ENCODE measurements at places on chromosomes 5 and 9.

DNA sequence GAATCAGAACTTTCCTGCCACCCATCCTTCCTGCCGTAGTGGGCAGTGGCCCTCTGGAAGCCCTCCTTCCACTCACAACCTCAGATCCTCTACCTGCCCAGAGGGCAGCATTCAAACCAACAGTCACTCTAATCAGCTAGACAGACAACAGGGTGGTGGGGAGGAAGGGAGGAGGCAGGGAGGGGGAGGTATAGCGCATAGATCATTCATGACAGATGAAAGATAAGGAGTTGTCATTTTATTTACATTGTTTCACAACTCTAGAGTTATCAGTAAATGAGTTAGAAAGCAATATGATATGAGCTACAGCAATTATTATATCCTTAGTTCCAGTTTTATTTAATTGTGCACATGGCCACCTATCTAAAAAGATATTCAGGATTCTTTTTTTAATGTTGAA, 852 bp downstream of the IL9 start:
- DNase-seq = no peak

- DNase-seq = peak; percentile 62
Observed at GRCh38 chr9:33297432-33297831, 7.1 kb downstream of the NFX1 start.

DNA sequence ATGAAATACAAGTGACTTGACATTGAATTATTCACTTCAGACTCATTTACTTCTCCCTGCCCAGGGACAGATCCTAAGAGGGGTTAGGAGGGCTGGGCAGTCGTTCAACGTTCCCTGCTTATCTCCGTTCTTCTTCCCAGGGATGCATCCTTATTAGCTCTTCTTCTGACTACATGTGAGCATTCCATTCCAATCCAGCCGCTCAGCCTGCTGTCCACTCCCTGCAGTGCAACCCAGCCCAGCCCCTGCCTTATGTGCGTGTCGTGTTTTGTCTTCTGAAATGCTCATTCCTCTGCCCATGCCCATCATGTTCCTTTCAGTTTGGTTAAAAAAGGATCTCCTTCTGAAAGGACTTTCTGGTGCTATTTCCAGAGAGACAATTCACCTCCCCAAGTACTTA, 64.7 kb upstream of the PALM2AKAP2 start:
- DNase-seq = no peak

DNA sequence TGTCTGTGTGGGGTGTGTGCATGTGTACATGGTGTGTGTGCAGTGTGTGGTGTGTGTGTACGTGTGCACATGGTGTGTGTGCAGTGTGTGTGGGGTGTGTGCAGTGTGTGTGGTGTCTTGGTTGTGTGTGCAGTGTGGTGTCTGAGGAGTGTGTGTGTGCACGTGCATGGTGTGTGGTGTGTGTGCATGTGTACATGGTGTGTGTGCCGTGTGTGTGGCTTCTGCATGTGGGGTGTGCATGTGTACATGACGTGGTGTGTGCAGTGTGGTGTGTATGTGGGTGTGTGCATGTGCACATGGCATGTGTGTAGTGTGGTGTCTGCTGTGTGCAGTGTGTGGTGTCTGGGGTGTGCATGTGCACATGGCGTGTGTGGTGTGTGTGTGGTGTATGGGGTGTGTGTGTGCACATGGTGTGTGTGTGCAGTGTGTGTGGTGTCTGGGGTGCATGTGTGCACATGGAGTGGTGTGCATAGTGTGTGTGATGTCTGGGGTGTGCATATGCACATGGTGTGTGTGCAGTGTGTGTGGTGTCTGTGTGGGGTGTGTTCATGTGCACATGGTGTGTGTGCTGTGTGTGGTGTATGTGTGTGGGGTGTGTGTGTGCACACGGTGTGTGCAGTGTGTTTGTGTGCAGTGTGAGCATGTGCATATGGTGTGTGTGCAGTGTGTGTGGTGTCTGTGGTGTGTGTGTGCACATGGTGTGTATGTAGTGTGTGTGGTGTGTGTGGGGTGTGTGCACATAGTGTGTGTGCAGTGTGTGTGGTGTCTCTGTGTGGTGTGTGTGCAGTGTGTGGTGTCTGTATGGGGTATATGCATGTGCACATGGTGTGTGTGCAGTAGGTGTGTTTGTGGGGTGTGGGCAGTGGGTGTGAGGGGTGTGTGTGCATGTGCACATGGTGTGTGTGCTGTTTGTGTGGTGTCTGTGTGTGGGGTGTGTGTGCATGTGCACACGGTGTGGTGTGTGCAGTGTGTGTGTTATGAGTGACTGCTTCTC, 40.6 kb upstream of the ZNG1F start:
- DNase-seq = peak; percentile 62

DNA sequence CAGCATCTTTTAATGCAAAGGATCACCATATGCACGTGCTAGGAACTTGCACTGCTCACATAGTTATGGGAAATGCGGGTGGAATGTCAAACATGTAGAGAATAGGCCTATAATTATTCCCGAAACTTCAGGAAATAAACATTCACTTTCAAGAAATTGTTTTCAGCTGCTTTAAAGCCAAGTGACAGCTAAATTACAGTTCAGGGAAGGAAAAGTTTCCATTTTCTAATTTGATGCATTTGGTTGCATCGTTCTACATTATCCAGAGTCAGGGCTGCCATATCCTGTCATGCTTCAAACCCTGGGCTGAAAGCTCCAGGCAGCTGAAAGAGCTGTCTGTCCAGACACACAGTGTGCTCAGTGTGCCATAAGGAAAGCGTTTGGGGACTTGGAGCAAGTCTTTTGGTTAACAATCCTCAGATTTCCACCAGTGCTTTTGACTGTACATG, 518.1 kb downstream of the CSNK1G3 start:
- no peak for DNase-seq

DNA sequence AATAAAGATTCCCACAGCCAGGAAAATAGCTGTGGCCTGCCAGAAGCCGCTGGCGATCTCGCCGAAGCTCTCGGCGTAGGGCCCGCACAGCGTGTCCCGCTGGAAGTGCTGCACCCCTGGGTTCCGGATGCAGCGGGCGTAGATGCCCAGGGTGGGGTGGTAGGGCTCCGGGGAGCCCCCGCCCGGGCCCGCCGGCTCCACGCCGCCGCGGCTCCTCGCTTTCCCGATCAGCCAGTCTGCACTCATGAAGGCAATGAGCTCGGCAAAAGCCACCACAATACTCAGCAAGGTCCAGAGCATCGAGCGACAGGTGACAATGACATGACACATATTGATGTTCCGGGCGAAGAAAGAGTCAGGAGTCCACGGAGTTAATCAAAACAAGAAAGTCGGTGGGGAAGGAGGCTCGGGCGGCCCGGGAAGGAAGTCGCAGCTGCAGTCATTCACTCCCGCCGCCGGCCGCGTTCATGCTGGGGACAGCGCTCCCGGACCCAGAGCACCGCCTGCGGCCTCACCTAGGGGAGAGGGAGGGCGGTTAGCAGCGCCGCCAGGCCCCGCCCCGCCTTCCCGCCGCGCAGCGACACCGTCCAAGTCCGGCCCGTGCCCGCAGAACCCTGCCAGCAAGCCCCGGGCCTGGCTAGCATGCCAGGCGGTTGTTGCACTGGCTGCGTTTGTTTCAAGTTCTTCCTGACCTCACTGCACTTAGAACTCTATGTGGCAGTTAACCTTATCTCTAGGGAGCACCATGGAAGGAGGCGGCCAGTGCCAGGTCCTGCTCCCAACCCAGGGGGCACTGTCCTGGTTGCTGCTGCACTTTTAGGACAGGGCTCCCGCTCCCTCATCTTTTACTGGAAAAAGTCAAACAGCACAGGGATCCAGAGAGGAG, 138.4 kb downstream of the LHFPL2 start:
- peak; percentile 85 for DNase-seq

DNA sequence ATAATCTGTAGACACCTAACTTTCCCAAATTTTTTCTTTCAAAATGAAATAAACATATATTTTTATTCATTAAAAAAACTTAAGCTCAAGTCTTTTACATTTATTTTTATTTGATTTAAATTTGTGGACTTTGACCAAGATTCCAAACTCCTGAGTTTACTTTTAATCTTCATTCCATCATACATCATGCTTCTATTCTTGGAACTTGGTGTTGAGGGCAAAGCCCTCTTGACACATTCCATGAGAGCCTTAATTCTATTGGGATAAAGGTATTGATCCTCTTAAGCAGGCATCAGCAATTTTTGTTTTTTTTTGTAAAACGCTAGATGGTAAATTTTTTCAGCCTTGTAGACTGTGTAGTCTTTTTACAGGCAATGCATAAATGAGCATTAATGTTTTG, 53.6 kb downstream of the FBXO4 start:
- DNase-seq = no peak

DNA sequence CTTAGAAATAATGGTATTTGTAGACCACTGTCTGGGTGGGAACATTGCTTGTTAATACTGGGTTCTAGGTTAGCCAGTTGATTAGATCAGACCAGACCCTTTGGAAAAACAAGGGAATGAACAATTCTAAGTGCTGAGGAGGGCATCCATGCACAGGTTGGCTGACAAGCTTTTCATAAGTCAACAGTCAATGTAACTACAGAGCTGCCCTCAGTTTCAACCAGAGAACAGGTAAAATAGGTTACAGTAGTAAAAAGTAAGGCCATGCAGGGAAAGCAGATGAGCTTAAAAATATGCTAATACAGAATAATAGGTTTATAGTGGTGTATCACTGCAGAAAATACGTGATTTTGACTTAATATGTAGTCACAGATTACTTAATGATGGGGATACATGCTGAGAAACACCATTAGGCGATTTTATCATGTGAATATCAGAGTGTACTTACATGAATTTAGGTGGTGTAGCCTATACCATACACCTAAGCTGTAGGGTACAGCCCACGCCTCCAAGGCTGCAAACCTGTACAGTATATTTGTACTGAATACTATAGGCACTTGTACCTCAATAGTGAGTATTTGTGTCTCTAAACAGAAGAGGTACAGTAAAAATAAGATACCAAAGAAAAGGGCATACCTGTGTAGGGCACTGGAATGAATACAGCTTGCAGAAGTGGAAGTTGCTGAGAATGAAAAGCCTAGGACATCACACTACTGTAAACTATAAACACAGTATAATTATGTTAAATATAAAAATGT, 6.1 kb upstream of the FGF18 start:
- DNase-seq = no peak

GRCh38 chr5:113612060-113612496, 98.6 kb downstream of the YTHDC2 start:
- DNase-seq = no peak

- no peak for DNase-seq
Observed at GRCh38 chr9:75455444-75455921, 367.2 kb downstream of the OSTF1 start.

- DNase-seq = no peak
Observed at GRCh38 chr5:179261301-179262125, 83.7 kb downstream of the ADAMTS2 start.

All from mucosa of descending colon (tissue), 3 donors.